ENCODE measurements at places on chromosomes 1 and 21.

GRCh38 chr1:64021066-64021465 lies 182.4 kb upstream of the UBE2U start:
- no peak for DNase-seq

DNA sequence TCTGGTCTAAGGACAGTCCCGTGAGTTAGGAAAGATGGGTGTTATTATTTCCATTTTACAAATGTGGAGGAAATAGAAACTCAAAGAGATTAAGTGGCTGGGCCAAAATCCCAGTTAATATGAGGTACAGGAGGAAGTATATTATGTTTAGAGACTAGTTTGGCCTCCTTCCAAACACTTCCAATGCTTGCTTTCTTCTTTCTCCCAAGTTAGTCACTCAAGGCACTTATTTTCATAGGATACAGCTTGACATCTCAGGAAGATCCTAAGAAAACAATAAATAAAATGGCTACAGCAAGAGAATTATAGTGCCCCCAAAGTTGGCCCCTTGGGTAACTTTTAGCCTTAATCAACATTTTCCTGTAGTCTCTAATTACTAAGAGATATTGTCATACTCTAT lies 47.5 kb upstream of the IPO9 start:
- DNase-seq, result no peak

DNA sequence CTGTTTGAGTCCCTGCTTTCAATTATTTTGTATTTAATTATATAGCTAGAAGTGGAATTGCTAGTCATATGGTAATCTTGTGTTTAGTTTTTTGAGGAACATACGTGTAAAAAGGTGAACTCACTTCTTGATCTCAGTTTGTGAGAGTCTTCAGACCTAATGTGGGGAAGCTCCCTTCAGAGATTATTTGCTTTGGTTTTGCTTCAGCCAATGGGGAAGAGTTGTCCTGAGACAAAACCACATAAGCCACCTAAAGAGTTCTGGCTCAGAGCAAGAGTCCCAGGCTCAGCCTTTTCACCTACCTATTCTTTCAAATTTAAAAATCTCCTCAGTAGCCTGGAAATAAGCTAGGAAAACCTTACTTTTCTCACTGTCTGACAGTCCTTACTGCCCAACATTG lies 138.4 kb downstream of the UCK2 start:
- no peak for DNase-seq

DNA sequence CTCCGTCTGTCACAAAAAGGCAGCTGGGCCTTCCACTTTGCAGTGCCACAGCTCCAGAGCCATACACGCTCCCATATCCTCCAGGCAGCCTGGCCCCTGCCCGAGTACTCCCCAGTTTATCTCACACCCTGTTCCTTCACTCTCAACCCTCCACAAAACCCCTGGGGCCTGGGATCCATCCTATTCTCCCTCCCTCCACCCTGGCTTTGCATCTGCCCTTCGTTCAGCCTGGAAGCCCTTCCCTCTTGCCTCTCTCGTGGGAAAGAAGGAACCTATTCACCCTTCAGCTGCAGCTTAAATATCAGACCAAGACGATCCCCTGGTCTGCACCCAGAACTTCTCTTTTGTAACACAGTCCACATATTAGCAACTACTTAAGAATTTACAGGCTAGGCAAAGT lies 56.7 kb downstream of the CAMK2N1 start:
- DNase-seq, result no peak

- DNase-seq, result no peak
Observed at GRCh38 chr1:75985827-75986226, 53.6 kb upstream of the ASB17 start.

GRCh38 chr1:168585191-168585590 lies 8.8 kb downstream of the XCL1 start:
- DNase-seq, result no peak

DNA sequence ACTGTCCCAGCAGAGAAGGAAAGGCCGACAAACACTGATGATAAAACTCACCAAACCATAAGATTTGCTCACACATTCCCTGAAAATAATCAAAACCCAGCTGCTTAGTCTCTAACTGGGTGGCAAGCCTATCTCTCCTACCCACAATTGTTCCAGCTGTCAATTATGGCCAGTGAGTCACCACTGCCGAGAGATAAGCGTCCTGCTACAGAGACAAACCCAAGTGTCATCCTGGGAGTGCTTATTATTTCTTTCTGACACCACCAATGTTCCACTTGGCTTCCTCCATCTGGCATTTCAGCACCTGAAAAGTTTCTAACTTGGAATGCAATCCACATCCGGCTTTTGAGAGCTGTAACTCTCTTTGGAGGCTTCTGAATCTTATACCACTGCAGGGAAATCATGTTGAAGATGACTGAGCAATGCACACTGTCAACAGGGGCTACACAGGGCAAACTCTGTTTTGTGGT lies 51.5 kb upstream of the VAV3 start:
- no peak for DNase-seq

GRCh38 chr1:212746546-212746945 lies 45.0 kb downstream of the NSL1 start:
- DNase-seq, result no peak

DNA sequence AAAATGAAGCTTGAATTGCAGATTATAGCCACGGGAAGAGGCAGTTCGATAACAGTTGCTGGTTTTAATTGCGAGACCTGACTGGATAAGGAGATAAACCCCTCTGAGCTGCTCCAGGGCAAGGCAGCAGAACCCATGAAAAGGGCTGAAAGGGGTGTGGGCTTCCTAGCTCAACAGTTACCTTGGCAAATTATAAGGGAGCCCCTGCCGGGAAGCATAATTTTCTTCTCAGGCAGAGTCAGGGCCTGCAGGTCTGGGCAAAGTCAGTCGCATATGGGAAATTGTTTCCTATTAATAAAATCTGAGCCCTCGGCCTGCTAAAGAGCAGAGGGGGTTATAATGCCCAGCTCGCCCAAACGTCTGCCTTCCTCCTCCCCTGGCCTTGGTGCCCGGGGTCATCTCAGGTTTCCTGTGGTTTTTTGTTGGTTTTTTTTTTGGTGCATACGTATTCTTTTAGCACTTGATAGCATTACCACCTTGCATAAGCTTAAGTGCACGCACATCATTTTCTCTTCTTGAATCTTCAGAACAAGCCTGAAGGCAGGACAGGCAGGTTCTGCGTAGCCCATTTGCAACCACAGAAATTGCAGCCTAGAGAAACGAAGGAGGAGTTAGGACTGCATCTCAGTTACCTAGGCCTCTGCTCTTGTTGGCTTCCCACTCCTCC lies 33.9 kb upstream of the SELENON start:
- no peak for DNase-seq

DNA sequence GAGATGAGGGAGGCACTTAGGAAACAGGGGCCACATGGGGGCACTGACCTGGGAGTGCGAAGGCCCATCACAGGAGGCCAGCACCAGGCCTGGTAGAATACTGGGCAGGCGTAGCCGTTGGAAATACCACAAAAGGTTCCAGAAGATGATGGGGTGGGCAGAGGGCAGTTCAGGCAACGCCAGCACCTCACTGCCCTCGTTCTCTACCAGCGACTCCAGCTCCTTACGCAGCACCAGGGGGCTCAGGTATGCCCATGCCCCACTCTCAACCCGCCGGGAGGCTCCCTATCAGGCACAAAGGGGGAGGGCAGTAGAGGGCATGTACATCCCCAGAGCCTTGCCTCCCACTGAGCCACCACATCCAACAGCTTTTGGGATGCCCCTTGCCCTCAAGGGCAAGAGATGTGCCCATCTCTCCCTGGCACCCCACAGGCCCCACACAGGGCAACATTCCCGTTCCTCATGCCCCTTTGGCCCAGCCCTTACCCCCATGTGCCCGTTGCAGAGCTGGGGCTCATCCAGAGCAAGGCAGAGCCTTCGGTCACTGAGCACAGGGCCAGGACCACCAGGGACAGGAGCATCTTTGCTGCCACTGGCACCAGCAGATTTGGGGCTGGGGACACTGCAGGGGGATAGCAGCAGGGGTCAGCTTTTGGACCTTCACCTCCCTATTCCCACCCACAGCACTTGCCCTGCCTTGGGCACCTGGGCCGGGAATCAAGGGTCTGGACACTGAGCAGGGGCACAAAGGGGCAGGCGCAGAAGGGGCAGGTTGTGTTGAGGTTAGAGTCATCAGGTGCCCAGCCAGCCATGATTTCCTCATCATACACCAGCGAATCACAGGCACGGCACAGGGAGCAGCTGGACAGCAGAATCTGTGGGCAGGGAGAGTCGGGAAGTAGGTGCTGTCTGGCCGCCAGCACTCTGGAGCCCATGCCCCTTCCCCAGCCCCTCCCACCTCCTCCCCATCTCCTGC lies 9.7 kb upstream of the GATAD2B start:
- no peak for DNase-seq

GRCh38 chr1:159798893-159799292 lies 3.3 kb upstream of the FCRL6 start:
- DNase-seq, result no peak
